ENCODE measurements at places on chromosomes 3 and 15.

DNA sequence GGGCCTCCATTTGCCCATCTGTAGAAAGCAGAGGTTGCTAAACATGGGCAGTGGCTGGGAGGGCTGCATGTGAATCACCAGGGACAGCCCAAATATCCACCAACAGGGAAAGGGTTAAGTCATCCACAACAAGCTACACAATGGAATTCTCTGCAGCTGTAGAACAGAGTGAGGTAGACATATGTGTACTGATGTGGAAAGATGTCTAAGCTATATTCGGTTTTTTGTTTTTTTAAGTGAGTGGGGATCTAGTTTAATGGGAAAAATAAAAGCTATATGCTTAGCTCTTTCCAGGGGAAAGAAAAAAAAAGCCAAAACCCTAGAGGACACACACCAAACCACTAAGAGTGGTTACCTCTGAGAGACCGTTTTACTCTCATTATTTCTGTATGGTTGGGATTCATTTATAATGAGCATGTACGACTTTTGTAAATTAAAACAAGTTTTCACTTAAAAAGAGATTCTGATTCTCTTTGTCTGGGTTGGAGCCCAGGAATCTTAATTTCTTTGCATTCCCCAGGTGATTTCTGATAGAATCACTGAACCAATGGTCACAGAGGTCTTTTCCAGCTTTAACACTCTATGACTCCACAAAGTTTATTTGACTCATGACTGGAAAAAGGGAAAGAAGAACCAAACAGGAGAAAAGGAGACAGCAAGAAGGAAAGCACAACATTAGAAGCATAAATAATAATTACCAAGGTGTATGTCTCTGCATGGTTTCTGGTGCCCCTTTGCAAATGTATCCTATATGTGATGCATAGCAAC, 19.1 kb downstream of the CRABP1 start:
- DNase-seq: no peak

- DNase-seq: no peak
These were observed 45.2 kb downstream of the SPRED1 start for GRCh38 chr15:38297623-38298388.

DNA sequence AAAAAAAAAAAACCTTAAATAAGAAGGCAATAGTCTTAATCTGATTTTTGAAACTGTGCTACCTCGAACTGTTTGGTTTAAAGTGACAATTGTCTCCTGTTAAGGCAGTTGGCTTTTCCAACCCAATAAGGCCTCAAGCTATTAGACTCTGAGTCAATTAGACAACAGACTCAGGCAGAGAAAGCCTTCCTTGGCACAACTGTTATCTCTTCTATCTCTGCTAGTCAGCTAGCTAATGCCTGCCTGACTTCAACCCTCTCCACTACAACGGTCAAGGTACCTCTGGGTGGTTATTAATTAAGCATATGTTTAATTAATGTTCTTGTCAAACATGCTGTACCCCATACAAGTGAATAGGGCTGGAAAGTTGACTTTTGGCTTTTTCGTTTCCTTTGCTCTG, 110.2 kb upstream of the NLGN1 start:
- no peak for DNase-seq

DNA sequence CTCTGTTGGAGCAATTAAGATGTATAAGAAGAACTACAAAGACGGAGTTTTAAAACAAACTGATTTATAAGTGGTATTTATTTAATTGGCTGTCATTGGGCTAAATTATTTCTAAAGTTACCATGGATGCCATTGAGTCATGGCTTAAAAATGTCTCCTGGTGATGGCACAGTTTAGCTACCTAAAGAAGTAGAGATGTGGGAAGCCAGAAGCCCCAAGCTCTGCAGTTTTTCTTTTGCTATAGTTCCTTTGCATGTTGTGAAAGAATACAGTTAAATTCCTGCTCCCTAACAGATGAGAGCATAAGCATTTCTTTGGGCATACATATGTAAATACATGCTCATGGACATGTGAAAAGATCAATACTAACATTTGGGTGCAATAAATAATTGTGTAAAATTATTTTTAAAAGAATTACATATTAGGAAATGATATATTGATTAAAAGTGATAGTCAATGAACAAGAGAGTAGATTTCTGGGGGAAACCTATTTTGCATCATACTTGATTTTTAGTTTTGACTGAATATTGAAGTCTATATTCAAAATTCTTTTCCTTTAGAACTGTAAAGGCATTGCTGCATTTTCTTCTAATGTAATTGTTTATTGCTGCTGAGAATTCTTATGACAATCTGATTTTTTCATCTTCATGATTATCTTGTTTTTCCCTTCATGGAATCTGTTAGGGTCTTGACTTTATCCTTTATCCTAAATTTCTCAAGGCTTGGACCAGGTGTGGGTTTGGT, 2.1 kb downstream of the OPA1 start:
- DNase-seq: no peak

DNA sequence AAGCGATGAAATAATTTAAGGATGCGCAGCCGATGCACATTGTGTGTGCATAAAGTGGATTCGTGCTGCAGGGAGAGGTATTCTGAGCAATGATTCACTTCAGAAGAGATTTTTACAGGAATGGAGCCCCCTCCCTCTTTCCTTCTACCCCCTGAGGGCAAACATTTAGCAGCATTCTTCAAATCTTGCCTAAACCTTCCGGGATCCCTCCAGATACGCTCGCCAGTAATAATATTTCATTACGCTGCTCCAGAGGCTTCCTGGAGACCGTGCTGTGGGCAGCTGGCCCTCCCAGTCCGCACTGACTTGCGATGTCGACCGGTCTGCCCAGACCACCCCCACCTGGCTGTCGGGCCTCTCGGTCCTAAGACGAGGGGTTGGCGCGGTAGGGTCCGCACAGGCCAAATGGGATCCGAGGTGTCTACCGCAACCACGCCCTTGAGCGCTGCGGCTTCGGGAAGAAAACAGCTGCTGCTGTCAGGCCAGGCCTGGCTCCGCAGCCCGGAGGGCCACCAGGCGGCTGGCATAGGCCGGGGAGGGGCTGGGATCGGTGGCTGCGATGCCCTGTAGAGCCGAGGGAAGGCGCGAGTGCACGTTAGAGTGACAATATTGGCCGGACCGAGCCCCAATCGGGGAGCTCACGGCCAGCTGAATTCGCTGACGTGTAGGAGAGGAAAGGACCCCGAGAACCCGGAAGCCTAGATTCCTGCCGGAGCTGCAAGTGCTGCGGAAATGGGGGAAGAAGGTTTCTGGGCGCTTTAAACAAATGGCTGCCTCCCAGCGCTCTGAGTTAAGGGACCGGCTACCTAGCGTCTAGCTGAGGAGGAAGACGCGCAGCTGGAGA, 14.3 kb downstream of the ZIC4 start:
- no peak for DNase-seq

GRCh38 chr3:49606427-49606826, 52.1 kb downstream of the BSN start:
- no peak for DNase-seq

DNA sequence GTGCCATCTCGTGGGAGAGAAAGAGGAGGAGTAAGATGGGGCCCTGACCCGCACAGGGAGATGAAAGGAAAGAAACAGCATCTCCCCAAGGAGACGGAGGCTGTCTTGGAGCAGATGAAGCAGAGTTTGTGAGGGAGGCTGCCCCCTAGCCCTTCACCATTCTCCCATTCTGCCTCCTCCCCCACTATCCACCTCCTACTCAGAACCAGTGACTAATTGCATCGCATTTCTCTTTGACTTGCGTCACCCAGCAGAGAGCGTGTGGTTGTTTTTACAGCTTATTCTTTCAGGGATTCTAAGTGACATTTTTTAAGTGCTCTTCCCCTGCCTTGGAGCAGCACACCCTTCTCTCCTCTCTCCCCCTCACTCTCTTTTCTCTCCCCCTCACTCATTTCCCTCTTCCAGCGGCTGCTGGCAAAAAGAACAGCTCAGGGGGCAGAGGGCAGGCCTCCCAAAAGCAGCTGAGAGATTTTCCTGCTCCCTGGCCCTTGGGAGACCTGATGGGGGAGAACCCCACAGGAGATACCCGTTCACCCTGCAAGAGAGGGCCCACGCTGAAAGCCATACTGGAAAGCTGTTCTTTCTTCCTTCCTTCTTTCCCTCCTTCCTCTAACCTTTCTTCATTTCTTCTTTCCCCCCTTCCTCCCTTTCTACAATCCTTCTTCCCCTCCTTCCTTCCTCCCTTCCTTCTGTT, 91.8 kb downstream of the MRPL46 start:
- DNase-seq: no peak

DNA sequence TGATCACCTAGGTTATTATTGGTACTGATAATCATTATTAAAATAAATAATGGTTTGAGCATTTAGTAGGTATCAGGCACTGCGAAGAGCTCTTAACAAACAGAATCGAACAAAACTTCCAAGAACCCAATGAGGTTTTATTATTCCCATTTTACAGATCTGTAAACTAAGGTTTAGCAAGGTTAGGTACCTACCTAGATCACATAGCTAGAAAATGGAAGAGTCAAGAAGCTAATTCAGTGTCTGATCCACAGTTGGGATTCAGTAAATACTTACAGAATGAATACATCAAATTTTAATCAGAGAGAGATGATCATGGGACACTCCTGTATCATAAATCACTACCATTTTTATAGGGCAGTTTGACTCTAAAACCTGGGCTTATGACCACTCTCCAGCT, 15.5 kb downstream of the GJD2 start:
- DNase-seq: no peak

- DNase-seq: no peak
These were observed 125.3 kb downstream of the TLE3 start for GRCh38 chr15:69972436-69972835.

- DNase-seq: no peak
These were observed 549 bp downstream of the TRH start for GRCh38 chr3:129974833-129975704.

- no peak for DNase-seq
These were observed 69.6 kb downstream of the EFCAB12 start for GRCh38 chr3:129358772-129359371.

DNA sequence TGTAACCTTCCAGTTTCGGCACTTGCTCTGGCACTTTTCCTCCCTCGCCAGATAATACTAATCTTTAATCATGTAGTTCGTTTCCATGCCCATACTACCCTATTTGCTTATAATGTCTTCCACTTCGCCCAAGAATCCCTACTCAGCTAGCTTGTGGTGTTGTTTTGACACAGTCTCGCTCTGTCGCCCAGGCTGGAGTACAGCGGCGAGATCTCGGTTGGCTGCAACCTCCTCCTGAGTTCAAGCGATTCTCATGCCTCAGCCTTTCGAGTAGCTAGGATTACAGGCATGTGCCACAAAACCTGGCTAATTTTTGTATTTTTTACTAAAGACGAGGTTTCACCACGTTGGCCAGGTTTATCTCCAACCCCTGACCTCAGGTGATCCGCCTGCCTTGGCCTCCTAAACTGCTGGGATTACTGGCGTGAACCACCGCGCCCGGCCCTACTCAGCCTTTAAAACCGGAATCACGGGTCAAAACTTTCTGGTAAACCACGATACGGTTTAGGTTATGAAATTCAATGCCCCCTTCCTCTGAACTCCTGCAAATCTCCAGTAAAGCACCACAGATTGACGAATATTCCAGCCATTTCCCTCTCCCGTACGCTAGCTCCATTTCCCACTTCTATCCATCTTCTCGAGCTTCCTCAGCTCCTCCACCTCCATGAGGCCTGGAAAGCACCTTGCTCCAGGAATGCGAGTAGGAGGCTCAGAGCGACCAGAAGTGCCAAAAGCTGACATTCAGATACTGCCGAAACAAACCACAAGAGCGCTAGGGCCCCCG, 878 bp upstream of the RAD51 start:
- no peak for DNase-seq

- DNase-seq: no peak
These were observed 22.2 kb upstream of the CLEC3B start for GRCh38 chr3:45003859-45004258.

- no peak for DNase-seq
These were observed 804 bp upstream of the BRPF1 start for GRCh38 chr3:9730657-9731205.

DNA sequence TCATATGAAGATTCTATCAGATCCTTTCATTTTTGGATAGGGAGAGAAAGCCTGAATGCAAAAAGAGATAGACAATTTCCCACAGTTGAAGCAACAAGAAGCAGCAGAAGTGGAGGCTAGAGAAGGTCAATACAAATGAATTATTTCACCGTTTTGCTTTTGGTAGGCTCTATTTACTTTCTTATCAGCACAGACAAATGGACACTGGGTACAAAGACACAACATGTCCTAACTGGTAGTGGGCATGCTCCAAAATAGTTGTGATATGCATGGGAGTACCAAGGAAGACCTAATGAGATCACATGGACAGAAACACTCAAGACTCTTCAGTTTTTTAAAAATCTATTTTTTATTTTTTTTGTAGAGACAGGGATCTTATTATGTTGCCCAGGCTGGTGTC, 99.4 kb downstream of the XRN1 start:
- DNase-seq: no peak

DNA sequence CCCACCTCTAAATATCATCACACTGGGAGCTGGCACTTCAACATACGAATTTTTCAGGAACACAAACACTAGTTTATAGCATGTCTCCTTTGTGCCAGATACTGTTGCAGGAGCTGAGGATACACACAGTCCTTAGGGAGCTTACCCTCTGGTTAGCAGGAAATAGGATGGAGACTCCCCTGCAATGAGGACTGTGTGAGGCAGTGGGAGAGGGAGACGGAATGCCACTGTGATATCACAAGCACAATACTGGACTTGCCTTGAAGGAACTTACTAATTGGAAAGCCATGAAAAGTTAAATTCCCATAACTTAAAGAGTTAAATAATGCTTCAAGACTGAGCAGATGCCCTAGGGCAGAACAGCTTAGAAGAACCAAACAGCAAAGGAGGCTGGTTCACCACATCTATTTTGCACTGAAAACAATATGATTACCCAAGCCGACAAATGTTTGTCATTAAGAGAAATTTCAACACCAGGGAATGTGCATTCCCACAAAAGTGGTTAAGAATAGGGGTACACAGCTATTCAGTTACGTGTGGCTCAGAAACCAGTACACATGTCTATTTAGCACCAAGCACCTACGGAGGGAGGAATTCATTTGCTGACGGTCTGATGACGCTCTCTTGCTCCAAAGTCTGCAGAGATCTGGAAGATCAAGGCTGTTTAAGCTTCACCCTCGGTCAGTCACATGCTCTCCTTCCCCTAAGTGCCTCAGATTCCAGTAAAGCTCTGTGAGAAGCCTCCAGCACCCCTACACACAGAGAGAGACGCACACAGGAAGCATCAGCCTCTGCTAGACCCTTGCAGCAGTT, 5.2 kb downstream of the TBC1D2B start:
- DNase-seq: no peak

- no peak for DNase-seq
These were observed 9.5 kb upstream of the APBA2 start for GRCh38 chr15:28876131-28876844.

GRCh38 chr3:127413871-127414270, 126.0 kb upstream of the PRR20G start:
- DNase-seq: no peak

DNA sequence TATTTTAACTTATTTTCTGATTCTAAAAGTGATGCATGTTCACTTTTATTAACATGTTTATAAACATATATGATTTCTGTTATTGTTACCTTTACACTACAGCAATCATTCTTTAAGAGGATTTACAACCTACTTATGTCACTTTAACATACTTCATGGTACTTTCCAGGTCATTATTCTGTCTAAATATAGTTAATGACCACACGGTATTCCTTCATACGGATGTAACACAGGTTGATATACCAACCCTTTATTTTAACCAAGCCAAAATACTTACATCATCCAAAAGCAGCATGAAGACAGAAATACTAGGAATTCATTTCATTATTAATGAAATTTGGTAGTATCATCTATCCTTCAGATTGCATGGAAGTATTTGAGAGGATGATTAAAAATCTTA, 18.6 kb downstream of the PIK3R4 start:
- no peak for DNase-seq
